ENCODE measurements at places on chromosomes 6 and 20.

DNA sequence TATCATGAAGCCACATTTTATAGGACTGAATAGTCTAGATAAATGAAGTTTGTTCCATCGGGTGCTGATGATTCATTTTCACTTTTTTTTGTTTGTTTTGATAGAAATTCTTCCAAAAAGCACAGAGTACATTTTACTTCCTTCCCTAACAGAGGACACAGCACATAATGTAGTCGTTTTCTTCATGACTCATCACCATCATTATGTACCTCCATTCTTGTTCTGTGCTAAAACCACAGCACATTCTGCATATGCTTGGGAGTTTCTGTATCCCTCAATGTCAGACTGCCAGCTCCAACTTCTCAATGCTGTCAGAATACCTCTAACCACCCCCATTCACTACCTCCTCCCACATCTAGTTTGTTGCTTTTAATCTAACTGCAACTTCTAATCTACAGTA lies 1004.9 kb upstream of the ADGRB3 start:
- DNase-seq: no peak

DNA sequence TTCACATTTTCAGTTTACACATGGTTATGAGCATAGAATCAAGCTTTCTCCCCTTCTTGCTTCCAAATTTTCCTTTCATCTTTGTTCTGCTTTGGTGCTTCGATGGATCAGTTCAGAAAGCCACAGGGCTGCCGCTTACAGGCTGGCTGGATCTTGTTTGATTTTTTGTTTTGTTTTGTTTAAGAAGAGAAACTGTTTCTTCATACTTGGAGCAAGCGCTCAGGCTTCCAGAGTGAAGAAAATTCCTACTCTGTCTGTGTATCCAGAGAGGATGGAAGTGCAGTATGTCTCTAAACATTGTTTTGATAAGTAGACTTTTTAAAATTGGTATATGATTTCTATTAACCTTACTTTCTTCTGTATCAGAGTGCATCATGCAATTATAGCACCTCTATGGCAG lies 66.9 kb downstream of the ARID1B start:
- no peak for DNase-seq

GRCh38 chr6:106114492-106114891 lies 28.4 kb downstream of the PRDM1 start:
- DNase-seq: no peak

GRCh38 chr20:38714308-38714707 lies 10.0 kb upstream of the SLC32A1 start:
- DNase-seq: no peak

DNA sequence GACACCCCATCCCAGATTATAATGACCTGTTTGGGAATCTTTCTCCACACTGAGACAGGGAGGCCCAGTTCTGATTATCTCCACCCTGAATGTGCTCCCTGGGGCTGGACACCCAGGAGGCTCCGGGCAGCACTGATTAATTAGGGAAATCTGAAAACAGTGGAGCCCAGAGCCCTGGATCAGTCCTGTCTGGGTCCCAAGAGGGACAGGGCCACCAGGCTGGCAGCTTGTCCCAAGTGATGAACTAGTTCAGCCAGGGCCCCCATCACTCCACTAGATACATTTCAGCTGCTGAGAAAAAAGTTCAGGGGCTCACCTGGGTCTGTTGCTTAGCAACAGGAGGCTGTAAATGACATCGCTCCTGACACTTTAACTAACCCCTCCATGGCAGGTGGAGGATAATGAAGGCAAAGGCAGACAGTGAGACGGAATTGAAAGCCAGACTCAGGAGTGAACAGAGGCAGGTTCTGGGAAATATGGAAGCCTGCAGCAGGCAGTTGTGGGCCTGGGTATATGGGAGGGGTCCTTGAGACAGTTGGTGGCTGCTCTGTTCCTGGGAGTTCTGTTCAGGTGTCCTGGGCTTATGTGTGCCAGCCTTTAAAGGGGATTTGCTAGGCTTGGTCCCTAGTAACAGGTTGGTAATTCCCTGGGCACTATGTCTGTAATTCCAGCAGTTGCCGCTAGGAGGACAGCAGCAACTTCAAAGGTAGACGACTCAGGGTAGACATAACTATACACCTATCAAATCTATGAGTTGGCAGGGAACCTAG lies 78.3 kb upstream of the CTNNBL1 start:
- peak; percentile 11 for DNase-seq

DNA sequence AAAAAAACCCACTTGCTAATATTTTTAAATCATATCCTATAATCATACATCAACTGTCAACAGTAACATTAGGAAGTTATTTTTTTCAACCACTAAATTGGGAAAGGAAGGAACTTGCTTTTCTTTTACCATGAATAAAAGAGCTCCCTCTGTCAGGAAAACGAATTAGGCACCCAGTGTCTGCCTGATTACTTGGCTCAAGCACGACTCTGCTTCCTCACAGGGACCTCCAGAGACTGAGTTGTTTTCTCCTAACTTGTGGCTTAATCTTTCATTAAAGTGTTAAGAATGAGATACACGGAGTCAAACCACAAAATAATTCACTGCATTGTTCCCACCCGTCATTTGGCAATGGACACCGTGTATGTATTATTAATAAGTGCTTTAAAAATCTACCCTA lies 1405.1 kb upstream of the EYS start:
- no peak for DNase-seq

GRCh38 chr6:7922596-7922995 lies 12.0 kb upstream of the TXNDC5 start:
- no peak for DNase-seq

DNA sequence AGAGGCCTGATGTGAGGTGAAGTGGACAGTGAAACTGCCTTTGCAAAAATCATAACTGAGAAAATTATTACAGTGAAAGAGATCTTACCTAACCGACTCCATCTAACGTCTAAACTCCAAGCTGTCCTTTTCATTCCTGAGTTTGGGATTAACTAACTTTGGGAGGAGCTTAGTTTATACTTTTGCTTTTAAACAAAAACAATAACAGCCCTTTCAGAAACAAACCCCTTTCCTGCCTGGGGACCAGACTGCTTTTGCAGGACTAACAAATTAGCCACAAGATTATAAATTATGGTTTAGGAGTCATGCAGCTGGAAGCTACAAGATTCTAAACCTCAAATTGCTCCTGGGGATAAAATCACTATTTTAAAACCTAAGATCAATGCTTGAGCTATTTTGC lies 38.6 kb upstream of the HFE start:
- DNase-seq: no peak

DNA sequence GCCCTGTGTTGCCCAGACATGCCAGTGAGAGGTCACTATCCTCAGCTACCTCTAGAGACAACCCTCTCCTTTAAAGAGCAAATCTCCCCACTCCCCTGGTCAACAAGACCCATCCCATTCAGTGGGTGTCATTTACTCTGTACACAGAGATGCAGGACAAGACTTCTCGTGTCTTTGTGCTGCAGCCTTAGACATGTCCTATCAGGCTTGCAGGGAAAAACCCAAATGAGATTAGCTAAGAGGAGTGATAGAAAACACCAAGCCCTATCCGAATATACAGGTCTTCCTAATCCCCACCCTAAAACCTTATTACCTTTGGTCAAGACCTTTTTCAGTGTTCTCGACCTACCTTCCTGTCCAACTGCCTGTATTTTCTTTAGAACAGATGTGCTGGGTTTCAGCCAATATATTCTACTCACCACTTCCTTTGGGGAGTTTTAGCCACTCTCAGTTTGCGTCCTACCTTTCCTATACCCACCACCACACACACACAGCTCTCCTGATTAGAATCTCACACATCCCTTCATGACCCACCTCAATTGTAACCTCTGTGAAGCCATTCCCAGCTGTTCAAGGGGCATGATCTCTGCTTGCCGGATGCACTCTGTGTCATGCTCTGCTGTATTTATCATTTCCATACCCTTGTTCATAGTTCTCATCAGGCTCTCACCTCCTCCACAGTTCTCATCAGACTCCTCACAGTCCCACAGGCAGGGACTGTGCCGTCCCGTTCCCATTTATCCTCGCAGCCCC lies 39.7 kb downstream of the TRAM2 start:
- no peak for DNase-seq

GRCh38 chr6:77535172-77535571 lies 71.9 kb upstream of the HTR1B start:
- no peak for DNase-seq

DNA sequence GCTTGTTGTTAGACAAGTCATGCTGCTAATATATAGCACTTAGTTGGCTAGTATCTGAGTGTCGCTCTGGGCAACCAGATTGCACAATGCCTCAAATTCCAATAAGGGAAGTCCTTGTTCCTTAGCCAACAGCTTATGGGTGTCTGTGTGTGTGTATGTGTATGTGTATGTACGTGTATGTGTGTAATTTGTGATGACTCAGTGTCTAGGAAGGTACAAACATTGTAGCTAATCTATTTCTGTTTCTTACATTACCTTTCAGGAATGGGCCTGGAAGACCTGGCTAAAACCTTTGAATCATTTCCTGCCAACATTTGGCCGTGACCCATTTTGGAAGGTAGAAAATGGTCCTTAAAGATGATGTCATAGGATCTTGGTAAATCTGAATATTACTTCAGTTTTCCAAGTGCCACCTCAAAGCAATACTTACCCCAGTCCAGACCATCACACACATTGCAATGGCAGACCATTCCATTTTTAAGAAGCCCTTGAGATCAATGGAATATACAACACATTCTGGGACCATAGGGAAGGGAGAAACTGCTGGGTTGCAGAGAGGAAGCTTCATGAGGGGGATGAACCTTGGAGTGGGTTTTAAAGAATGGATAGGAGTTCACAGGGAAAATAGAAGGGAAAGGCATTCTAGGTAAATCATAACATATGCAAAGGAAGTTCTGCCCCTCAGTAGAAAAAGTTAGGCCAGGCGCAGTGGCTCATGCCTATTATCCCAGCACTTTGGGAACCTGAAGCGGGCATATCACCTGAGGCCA lies 25.1 kb downstream of the NEDD9 start:
- DNase-seq: no peak

DNA sequence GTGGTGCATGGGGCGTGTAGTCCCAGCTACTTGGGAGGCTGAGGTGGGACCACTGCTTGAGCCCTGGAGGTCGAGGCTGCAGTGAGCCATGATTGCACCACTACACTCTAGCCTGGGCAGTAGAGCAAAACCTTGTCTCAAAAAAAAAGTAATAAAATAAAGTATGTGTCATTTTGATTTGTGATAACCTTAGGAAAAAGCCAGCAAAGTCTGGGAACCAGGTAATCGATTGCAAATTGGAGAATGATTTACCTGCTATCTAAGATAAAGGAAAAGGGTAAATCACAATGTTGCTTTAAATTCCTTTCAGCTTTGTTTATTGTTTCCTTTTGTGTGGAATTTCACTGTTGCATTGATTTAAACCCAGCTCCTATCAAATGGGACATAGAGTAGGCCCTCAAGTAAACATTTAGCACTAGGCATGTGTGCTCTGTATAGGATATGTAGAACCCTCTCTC lies 59.0 kb downstream of the SGK1 start:
- DNase-seq: no peak

DNA sequence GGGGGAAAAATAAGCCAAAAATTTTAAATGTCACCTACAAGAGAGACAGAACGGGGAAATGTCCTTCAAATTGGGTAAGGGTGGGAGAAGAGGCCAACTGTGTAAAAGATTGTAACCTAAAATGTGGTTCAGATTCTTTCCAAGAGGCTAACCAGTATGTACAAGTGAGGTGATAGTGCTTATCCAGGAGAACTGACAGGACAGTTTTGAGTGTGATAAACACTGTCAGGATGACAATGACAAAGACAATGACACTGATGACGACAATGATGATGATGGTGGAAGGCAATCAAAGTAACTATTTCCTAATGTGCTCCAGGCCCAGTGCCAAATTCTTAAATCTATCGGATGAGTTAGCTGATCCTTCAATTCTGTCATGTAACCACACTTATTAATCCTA lies 57.3 kb downstream of the TASP1 start:
- no peak for DNase-seq

- no peak for DNase-seq
Measured at GRCh38 chr6:36033935-36034334, 6.3 kb downstream of the MAPK14 start.

DNA sequence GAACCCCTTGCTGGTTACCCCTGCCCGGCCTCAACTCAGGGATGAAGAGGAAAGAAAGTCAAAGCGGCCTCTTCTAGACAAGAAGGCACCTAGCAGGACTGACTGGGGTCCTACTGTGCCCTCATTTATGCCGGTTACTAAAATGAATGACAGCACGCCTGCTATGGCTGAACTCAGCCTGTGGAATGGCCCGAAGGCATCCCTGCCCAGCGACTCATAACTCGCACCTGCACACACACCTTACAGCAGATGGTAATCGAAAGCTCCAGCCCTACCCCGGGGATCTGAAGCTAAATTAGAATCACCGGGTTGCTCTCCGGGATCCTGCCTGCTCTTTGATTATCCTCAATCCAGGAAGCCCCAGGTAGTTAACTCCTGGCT lies 747 bp upstream of the TXNDC5 start:
- no peak for DNase-seq

All from stimulated activated CD4-positive, alpha-beta T cell treated with anti-CD3 and anti-CD28 coated beads, Interleukin-1b, Interleukin-23, amount 100 ng/mL, for 1 hour (primary cell).